ENCODE measurements at places on chromosomes 7 and 10.

DNA sequence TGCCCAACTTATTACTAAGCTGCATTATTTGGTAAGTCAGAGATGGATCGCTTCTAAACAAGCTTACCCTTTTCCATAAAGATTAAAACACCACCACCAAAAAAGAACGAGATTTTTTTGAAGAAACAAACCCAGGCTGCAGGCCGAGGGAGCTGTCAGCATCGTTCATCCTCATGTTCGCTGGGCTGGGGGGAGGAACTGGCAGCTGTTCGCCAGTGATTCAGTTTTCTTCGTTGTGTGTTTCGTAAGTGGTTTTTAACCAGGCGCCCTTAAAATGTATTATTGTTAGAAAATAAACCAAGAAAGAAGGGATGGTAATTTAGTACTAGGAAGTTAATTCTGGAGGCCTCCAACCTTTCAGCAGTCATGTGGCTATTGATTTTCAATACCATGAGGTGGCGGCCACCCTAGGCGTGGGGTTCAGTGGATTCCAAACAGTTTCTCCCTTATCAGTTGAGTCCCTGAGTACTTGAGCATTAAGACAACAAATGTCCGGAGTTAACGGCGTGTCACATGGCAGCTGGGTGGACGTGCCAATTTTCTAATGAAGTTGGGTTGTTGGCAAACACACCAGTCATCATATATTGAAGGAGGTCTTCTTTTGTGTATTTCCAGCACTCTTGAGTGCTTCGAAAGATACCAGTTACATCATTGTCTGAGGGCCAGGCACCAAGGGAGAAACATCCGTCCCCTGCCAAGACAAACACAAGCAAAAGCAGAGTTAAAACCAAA is 173.2 kb downstream of the EBF3 start:
- no peak for DNase-seq

- DNase-seq: no peak
Observed at GRCh38 chr7:29948587-29948986, 41.0 kb downstream of the SCRN1 start.

- no peak for DNase-seq
Observed at GRCh38 chr7:31910191-31910590, 160.0 kb downstream of the PDE1C start.

DNA sequence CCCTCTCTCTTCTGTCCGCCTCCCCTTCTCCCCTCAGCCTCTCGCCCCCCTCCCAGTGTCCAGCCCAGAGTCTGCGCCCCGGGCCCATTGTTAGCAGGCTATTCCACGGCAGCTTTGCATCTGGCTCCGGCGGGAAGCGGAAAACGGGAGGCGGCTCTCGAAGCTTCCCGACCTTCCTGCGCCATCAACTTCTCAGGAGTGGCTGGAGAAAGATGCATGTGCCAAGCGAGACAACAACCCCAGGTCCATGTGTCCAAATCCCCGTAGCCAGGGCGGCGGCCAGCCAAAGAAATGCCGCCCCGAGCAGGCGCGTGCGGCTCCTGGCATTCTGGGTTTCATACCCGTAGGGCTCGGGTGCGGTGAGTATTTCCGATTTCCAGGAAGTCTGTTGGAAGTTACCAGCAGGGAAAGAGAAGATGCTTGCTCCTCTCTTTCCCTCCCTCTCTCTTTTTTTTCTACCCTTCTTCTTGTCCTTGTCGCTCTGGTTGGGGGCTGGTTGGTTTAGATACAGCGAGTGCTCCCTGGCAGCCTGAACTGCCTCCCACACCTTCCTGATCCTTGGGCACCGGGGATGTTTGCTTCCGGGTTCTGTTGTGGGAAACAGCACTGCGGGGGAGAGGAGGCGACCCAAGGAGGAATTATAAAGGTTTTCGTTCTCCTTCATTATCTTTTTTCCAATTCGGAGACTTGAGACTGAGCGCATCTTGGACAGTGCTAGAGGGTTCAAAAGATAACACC is 1.2 kb upstream of the HOXA2 start:
- no peak for DNase-seq

- DNase-seq: no peak
Observed at GRCh38 chr7:2521341-2521745, 1.8 kb downstream of the LFNG start.

- no peak for DNase-seq
Observed at GRCh38 chr10:119115926-119116325, 12.0 kb downstream of the DENND10 start.

- DNase-seq: no peak
Observed at GRCh38 chr7:4227105-4228010, 454.7 kb upstream of the FOXK1 start.
